Epithelial cell of alveolus of lung (primary cell): ENCODE measurements at places on chromosomes 5 and 9. TPM values are rescaled to one million over a fixed set of nuclear protein-coding genes. Genes with fewer than 3 reads are reported as not detected.

Gene GPR21
- total RNA-seq = 0.13 TPM in 1 of 2 replicates, not detected in the other

Gene MAP1B
- 58.9 and 234 TPM in 2 replicates for total RNA-seq

Gene PCDHGC4
- total RNA-seq = 0.13 and 3.1 TPM in 2 replicates

Gene ANXA6
- total RNA-seq = 189 and 424 TPM in 2 replicates

Gene DNAH5
- 1.3 and 1.7 TPM in 2 replicates for total RNA-seq

Gene NSD1
- 22.8 and 24.0 TPM in 2 replicates for total RNA-seq

Gene BBLN
- total RNA-seq = 265 and 358 TPM in 2 replicates

Gene GPX8
- total RNA-seq = 114 and 119 TPM in 2 replicates

Gene PJA2
- total RNA-seq = 73.4 and 77.4 TPM in 2 replicates
